ENCODE measurements at places on chromosomes 3 and 15.
A peak's percentile ranks its signal among the peaks of the same experiment; 100 is the strongest.

DNA sequence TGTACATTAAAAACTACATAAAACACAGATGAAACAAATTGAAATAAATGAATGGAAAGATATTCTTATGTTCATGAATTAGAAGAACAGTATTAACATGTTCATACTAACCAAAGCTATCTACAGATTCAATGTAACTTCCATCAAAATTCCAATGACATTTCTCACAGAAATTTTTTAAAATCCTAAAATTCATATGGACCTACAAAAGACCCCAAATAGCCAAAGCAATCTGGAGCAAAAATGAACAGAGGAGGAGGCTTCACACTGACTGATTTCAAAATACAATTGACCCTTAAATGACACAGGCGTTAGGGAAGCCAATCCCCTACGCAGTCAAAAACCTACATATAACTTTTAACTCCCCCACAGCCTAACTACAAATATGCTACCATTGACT is 39.4 kb downstream of the KPNA1 start:
- DNase-seq = no peak

GRCh38 chr15:74995779-74996765 is 709 bp downstream of the SCAMP5 start:
- peak; percentile 53 for DNase-seq

DNA sequence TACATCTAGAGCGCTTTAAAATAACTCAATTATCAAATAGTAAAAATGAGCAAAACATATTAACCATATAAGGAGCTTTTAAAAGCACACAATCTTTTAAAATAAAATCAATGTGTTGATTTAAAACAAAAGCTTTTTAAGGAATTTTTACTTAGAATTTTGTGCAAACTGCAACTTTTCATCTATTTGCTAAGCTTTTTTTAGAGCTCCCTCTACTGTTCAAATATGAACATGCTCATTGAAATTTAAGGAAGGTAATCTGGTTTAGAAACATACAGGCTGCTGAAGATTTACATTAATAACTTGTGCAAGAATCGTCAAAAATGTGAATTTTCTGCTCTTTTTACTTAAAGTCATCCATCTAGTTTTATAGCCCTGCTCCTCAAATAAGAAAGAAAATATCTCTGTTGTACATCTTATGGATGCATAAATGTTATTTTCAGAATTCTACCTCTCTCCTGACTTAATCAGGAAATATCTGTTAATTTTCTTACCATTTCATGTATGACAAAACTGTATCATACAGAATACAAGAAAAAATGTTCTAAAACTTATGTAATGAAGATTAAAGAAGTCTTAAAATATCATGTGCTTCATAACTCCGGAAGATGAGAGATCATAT is 469.4 kb upstream of the ROBO2 start:
- peak; percentile 14 for DNase-seq

DNA sequence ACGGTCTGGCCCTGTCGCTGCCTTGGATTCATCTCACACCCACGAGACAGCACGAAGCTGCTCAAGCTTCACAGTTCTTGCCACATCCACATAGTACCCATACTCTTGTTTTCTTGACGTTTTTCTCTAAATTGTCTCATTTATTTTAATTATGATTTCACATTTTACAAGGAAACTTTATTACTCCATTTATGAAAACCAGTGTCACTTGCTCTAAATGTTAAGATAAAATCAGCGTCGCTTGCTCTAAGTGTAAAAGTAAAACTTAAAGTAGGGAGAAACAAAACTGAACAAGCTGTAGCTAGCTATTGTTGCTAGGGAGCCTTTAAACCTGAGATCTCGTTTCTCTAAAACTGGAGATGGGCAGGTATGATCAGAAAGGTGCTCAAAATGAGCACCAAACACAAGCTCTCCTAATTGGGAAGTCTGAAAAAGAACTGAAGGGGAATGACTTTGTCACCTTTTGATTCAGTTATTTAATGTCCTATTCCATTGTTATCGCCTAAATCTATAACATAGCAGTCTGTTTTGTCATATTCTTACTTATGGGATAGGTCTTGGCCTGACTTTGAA is 680 bp downstream of the IFT122 start:
- no peak for DNase-seq

DNA sequence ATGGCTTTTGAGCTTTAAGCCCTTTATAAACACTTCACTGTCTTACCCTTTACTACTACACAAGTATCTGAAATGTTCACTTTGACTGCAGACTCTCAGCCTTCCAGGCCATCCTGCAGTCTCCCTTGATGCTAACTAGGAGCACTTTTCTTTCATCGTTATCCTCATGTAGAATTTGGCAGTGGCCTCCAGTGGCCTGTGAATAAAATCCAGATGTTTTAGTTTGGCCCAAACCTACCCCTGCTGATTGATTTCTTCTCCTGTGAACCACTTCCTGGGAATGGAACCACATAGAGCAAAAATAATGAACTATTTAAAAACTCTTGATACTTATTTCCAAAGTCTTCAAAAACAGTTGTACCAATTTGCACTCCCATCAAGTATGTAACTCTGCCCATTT is 271.9 kb downstream of the FEZF2 start:
- DNase-seq = no peak

- no peak for DNase-seq
These were observed 32.0 kb downstream of the TM4SF4 start for GRCh38 chr3:149506540-149506939.

DNA sequence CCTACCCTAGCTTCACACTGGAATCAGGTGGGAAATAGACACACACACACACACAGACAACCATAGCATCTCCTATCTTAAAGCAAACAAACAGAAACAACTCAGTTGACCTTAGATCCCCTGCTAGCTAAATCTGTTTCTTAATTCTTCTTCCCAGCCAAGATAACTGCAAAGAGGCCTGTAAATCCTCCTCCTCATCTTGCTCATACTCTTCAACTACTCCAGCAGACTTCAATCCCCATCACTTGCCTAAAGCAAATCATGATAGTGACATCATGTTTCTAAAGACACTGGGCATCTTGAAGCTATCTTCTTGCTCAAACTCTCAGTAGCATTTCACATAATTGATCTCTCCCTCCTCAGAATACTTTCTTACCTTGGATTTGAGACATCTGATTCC is 303.0 kb downstream of the RBMS3 start:
- no peak for DNase-seq

DNA sequence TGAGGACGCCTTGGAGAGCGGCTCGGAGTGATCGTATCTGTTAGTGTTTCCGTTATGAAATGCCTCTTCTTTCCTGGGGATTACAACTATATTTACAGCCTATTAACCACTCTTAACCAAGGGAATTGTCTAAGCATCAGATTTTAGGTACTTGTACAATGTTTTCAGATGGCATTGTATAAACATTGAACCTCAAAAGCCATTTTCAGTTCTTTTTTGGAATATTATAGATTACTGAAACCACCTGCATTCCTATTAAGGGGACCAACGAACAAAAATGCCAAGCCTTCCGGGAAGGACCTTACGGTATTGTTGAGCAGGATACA is 1.1 kb downstream of the NEO1 start:
- no peak for DNase-seq

DNA sequence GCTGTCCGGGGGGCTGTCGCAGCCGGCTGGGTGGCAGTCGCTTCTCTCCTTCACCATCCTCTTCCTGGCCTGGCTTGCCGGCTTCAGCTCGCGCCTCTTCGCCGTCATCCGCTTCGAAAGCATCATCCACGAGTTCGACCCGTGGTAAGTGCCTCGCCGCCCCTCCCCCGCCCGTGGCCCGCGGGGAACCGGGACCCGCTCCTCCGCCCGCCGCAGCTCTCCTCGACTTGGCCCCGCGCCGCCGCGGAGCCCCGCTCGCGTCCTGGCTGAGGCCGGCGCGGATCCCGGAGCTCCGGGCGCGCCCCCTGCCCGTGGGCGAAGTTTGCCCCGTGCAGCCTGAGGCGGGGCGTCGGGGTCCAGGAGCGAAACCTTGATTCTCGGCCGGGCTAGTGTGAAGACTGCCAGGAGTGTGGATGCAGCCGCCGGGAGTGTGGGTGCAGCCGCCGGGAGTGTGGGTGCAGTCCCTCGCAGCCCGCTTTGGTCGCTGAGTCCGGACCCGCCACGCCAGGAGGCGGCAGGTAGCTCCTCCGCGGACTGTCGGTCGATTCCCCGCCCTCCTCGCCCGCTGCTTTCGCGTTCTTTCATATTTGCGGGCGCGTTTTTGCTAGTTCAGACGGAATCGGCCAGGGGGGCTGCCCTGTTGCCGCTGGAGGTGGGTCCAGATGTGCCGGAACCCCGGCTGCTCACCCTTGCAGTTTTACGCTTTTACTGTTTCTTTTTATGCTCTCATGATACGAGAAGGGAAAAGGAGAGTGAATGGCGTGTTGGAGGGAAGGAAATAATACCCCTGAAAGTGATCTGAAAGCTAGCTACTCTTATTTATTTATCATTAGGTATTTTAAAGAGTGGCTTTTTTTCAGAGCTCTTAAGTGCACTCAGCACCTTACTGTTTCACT is 692 bp downstream of the STT3B start:
- peak; percentile 42 for DNase-seq

DNA sequence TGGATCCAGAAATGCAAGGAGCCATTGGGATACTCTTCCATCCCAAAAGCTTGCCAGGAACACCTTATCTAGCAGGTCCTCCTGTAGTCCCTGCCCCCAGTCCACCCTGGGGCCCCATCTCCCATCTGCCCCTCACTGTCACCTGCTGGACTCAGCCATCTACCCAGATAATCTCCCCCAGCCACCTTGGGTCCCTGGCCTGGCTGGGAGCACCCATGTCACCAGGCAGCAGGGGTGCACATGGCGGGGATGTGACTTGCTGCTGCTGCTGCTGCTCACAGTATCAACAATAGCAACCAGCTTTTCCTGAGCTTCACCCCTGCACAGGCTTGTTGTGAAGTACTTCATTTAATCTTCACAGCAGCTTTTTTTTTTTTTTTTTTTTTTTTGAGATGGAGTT is 12.6 kb downstream of the PTH1R start:
- no peak for DNase-seq

GRCh38 chr3:194318511-194319161 is 32.5 kb downstream of the CPN2 start:
- no peak for DNase-seq

DNA sequence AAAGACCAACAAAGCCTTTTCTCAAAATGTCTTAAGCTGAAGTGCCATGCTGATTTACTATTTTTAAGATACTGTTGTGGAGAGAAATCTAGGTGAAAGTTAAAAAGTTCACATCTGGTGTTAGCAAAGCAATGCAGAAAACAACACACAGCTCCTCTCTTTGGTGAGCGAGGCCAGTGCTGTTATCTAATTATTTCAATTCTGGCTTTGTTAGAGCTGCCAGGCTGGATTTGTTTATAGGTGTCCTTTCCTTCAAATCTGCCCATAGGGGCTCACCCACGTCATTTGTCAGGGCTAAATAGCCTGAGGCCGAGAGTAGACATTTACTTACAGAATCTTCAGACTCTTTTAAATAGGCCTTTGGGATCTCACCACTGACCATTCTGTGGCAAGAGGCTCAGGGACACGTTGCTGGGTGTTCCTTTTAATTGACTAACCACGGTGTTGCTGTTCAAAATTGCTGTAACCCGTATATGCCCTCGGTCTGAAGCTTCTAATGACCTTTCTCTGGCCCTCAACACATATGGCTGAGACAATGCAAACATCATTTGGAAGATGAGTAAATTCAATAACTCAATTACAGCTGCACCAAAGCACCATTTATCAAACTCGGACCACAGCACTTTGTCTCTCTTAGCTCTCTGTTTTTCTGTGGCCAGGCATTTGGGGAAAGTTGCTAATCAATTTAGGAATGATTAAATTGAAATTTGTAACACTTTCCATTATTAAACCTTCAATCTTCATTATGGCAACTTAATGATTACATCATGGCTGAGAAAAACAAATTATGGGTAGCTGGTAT is 152.6 kb downstream of the PDZRN3 start:
- DNase-seq = no peak

- DNase-seq = no peak
These were observed 13.8 kb upstream of the ATP2B2 start for GRCh38 chr3:10519236-10519635.
